Hepatocyte (in vitro differentiated cells): ENCODE measurements at places on chromosomes 11 and 22. TPM values are rescaled to one million over a fixed set of nuclear protein-coding genes. Genes with fewer than 3 reads are reported as not detected.
A peak's percentile ranks its signal among the peaks of the same experiment; 100 is the strongest.

Gene APLP2
- 475 and 481 TPM in 2 replicates for polyA plus RNA-seq

- DNase-seq: no peak
Observed at GRCh38 chr11:38788561-38788960, 2190.5 kb upstream of the RAG2 start.

DNA sequence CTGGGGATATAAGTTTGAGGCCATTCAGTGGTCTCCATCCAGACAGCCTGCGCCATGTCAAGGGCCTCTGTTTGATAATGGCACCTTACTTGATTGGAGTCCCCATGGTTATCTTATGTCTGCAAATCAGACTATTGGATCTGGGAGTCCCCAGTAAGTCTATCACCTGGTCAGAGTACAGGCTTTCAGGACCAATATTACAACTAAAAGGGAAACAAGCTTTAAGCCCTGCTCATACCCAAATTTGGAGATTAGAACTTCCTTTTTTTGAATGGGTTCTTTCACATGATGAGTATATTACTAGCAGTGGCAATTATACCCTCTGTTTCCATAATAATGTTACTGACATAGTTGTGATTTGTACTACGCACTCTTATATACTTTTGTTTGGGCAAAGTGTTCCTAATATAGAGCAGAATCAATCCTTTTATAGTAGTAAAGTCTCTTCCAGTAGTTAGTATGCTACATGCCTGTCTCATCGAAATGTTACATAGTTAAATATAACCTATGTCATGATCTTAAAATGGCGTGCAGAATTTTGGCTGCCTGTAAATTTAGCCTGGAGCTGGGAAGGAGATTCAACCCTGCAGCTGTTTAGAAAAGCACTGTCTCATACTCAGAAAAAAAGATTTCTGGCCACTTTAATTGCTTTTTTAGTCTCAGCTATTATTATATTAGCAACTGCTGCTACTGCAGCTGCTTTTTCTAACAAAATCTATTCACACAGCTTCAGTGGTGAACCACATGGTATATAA lies 4.9 kb downstream of the MS4A15 start:
- no peak for DNase-seq

- DNase-seq: peak; percentile 85
Observed at GRCh38 chr22:37051391-37052385, at the start of gene KCTD17. TSS of gene KCTD17 (plus strand) at chr22:37051742. CDS start at chr22:37051761, 19 bp downstream.

DNA sequence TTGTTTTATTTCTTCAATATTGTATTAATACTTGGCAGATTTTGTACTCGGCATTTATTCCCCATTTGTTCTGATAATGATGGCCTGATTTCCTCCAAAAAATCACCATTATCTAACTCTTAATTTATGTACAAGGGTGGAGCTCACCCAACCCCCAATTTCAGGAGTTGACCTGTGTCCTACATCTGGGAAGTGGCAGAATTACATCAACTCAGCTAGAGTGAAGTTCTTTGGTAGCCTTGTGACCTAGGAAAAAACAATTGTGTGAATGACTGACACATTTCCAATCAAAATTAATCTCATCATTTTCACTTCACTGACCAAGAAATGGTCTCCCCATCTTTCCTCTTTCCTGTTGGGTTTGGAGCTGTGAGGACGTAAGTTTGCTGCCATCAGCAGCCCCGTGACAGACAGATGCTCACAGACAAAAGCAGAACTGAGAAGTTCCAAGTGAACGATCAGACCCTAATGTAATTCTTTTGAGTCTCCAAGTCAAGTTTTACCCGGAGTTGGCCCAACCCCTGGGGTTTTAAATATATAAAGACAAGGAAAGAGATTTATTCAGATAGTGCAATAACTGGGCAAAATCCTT lies 16.6 kb upstream of the MS4A6E start:
- no peak for DNase-seq

DNA sequence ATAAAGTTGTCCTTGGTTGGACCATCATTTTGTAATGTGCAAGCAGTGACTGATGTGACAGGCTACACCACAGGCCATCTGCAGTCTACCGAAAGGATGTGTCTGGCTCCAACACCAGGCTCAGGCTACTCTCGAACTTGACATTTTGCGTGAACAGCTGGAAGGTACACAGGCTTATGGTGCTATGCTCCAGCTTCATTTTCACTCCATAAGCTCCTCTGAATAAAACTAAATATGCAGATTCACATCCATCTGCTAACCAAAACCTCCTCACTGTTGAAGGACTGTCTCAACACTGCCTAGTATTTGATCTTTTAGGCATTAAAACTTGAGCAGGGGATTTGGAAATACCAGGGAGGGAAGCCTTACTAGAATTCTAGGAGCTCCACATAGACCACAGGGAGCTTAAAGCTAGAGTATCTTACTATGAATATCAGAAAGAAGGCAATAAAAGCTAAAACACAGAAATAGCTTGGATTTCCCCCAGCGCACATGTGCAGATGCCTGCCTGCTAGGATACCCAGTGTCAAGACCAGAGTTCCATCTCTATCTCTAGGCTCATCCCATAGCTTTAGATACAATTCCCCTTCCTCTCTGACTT lies 383.9 kb upstream of the FAT3 start:
- no peak for DNase-seq

DNA sequence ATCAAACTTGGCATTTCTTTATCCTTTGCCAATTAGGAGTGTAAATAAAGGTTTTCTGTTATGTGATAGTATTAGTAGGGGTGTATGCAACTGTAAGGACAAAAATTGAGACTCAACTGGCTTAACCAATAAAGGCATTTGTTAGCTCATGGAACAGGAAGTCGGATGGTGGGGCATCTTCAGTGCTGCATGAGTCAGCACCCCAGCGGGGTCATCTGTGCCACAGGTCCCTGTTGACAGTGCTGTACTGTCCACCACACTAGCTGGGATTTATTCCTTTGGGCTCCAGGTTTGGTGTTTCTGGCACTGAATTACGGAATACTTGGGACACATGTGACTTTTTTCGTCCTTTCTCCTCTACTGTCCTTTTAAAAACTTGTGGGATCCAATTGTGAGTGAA lies 86.0 kb downstream of the PPP6R3 start:
- no peak for DNase-seq

DNA sequence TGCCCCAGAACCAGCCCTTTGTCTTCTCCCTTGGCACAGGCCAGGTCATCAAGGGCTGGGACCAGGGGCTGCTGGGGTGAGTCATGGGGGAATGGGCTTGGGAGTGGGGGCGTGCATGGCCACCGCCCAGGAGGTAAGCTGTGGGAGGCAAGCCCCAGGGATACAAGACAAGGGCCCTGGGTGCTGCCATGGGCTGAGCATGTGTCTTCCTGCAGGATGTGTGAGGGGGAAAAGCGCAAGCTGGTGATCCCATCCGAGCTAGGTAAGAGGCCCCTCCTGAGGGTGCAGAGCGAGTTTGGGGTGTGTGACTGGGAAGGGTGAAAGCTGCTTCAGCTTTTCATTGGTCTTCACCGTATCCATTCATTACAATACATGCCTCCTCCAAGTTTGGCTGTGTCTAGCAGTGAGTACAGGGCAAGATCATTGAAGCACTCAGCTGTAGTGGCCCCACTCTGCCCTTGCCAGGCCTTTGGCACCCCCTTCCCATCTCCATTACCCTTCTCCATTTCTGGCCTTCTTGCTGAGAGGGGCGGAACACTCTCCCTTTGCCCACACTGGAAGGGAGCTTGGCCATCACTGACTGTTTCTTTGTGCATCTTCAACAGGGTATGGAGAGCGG lies 2.5 kb downstream of the FKBP2 start:
- no peak for DNase-seq

DNA sequence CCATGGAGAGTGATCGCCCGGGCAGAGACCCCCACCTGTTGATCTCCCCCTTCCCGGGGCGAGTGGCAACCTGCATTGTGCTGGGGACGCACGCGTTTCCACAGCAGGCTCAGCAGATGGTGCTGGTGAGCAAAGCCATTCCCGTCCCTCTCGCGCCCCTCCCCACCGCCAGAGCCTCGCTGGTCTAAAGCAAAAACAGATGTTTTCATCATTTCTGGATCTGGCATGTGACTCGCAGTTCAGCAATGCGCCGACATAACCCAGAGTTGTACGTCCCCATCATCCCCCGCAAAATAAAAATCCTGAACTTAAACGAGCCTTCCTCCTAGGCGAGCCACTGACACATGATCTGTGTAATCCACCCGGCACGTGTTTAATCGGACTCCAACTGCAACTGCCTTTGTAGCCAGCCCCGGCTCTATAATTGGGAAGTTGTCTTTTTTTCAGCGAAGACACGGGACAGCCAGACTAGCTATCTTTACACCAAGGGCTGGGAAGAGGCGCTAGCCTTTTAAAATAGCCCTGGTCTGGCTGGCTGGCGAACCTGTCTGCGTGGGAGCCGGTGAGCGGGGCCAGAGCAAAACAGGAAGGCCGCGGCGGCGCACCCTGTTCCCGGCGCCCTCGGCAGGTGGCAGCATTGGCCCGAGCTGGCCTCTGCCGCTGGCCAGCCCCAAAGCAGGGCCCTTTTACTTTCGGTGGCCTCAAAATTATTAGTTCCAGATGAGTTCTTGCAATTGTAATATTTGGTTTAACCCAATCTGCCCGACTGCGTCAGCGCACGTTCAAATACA lies 203.0 kb upstream of the SORL1-AS1 start:
- peak; percentile 93 for DNase-seq
